Activated CD8-positive, alpha-beta memory T cell treated with anti-CD3 and anti-CD28 coated beads for 4 hours (primary cell): ENCODE measurements at places on chromosomes 3 and 15.

DNA sequence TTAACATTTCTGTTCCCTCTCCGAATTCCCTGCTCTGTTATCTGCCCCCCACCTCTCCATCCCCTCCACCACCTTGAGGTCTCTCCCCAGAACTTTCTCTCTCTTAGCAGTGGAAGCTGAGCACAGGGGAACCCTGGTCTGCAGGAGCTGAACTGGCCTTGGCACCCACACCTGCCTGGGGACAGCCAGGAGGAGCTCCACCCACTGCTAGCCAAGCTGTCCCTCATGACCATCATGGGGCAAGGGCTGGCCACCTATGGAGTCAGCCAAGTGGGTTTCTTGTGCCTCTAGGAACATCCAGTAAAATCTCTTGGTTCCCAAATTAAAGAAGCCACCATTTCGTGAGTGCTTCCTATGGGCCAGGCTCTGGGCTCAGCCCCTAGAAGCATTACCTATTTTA, 276.4 kb upstream of the TLE3 start:
- DNase-seq, result no peak

DNA sequence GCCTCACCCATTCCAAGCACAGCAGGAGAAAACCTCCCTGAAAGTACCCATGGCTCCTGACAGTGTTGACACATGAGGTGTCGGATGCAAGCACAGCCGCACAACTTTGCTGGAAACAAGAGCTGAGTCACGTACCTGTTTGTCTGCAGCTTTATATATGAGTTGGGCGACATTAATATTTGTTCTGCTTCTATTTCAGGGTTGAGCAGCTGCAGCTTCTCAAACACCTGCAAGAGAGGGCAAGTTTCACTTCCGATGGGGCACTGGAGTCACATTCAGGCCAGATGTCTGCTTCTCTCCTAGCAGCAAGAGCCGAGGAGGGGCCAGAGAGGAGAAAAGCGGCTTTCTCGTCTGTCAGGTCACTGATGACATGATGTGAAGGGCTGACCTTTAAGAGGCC, 88.0 kb downstream of the NUP210 start:
- no peak for DNase-seq

DNA sequence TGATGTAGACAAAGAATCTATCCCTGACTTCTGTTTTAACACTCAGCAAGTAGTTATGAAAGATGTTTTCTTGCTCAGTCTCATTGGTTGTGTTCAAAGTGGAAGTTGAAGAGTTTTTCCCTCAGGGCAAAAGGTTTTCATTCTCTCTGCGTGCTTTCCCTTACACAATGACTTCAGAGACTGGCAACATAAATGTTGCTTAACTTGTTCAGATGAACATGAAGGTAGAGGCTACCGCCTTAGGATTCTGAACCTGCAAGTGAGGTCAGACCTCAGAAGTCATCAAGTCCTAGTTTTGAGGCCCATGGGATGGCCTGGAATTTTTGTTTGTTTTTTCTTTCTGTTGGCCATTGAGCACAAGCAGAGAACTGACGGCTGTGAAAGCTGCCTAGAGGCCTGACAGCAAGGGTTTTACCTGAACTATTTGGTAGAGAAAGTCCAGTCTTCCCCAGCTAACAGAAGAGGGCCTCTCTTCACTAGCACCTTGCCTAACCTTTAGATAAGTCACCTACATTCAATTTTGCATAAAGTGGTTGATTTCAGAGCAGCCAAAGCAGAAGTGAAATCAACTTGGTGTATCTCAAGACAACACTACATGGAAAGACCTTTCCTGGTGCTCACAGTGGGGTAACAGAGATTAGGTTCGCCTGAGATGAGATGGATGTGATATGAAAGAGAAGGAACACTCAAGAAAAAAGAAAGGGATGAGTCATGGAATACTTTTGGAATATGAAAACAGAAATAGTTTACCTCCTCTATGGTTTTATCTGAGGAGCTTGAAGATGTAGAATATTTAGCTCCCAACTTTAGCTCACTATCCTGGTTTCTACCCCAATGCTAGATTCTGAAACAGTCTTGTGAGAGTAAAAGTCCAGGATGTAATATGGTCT, 53.6 kb upstream of the AP4E1 start:
- DNase-seq, result no peak

GRCh38 chr3:4583416-4583815, 90.3 kb downstream of the ITPR1 start:
- DNase-seq, result no peak

DNA sequence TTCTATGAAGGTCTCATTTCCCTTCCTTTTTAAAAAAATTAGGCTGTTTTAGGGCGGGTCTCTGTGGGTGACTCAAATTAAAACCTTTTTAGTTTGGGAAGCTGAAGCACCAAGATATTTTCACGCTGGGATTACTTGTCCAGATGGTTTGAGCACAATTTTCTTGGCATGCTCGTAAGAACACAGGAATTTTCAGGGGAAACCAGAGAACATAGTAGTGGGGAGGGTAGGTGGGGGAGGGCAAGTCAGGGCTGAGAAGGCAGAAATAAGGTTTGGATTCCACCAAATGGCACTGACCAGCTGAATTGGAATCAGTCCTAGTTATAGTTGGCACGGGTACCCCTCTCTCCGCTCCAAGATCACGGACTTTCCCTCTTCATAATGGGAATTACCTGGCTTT, 97.3 kb upstream of the LRIG1 start:
- no peak for DNase-seq

DNA sequence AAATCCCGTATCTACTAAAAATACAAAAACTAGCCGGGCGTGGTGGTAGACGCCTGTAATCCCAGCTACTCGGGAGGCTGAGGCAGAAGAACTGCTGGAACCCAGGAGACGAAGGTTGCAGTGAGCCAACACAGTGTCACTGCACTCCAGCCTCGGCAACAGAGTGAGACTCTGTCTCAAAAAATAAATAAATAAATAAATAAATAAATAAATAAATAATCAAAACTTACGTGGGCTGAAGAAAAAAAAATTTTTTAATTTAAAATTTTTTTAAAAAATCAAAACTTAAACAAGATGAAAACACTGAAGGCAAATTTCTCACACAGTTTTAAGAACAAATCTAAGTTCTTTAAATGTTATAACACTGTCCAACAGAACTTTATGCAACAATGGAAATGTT, 14.4 kb downstream of the MSL2 start:
- no peak for DNase-seq
